NAMALWA (cell line): ENCODE measurements at places on chromosomes 3 and 15.

DNA sequence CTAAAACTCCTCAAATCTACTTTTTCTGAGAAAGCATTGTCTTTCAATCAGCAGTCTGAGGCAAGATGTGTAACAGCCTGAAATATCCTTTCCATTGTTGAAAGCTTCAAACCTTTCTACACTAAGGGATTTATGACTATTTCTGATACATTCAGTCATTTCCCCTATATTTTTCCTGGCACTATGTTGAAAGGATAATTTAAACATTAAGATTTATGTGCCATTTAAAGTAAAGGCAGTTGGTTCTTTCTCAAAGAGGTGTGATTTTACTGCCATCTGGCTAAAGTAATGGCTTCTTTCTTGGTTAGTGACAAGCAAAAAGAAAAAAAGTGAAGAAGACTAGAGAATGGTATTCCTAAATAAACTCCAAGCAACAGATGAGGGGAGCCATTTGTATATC is 249.6 kb upstream of the COL8A1 start:
- DNase-seq: no peak

DNA sequence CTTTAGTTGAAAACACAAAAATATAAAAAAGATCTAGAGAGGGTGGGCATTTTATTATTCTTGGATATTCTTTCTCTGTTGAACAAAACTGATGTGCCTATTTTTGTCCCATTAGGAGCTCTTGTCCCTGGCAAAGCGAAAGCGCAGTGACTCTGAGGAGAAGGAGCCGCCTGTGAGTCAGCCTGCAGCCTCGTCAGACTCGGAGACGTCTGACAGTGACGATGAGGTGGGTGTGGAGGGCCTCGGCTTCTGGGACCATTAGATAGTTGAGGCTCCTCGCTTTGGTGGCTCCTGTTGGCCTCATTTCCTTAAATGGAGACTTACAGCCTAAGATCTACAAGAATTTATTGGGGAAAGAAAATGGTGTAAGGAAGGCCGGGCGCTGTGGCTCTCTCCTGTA is 21.3 kb downstream of the RTF1 start:
- no peak for DNase-seq

DNA sequence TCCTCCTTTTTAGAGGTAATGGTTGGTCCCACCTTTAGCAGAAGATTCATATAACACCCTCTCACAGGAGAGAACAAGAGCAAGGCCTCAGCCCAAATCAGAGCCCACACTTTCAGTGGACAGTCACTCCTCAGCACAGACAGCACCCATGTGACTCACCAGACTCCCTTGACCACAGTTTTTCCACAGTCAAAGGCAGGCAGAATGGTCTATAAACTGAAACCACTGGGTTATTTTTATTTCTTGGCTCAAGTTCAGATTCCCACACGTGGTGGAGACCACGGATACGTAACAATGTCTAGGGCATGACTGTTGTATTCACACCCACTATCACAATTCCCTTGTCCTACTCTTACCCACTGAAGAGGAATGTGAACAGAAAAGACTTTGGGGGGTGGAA is 237.8 kb upstream of the UBE2E1 start:
- no peak for DNase-seq

GRCh38 chr15:68492855-68493254 is 60.9 kb upstream of the ITGA11 start:
- no peak for DNase-seq

GRCh38 chr3:149723781-149724180 is 28.5 kb downstream of the COMMD2 start:
- DNase-seq: no peak
